Hypothalamus (tissue), 51 donors: ENCODE measurements at places on chromosomes 2 and 18.

- no peak for DNase-seq
These were observed 42.1 kb downstream of the GRHL1 start for GRCh38 chr2:9993488-9994165.

- no peak for DNase-seq
These were observed 54.7 kb downstream of the DTNB start for GRCh38 chr2:25618676-25619075.

- no peak for DNase-seq
These were observed 178.7 kb downstream of the CLIP4 start for GRCh38 chr2:29293830-29294438.

DNA sequence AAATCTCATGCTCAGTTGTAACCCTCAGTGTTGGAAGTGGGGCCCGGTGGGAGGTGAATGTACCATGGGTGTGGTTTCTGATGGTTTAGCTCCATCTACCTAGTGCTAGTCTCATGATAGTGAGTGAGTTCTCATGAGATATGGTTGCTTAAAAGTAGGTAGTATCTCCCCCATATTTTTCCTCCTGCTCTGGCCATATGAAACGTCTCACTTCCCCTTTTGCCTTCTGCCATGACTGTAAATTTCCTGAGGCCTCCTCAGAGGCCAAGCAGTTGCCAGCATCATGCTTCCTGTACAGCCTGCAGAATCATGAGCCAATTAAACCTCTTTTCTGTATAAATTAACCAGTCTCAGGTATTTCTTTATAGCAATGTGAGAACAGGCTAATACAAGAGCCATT is 62.8 kb upstream of the RNF152 start:
- DNase-seq = no peak

- no peak for DNase-seq
These were observed 356.8 kb downstream of the LRRTM1 start for GRCh38 chr2:79947751-79948150.

DNA sequence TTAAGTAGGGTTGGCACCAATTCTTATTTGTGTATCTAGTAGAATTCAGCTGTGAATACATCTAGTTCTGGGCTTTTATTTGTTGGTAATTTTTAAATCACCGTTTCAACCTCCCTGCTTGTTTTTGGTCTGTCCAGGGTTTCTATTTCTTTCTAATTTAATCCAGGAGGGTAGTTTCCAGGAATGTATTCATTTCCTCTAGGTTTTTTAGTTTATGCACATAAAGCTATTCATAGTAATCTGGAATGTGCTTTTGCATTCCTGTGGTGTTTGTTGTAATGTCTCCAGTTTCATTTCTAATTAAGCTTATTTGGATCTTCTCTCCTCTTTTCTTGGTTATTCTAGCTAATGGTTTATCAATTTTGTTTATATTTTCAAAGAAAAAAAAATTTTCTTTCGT is 1361.8 kb upstream of the DDX18 start:
- DNase-seq = no peak

- no peak for DNase-seq
These were observed 37.2 kb downstream of the PLEKHA3 start for GRCh38 chr2:178517496-178517895.

DNA sequence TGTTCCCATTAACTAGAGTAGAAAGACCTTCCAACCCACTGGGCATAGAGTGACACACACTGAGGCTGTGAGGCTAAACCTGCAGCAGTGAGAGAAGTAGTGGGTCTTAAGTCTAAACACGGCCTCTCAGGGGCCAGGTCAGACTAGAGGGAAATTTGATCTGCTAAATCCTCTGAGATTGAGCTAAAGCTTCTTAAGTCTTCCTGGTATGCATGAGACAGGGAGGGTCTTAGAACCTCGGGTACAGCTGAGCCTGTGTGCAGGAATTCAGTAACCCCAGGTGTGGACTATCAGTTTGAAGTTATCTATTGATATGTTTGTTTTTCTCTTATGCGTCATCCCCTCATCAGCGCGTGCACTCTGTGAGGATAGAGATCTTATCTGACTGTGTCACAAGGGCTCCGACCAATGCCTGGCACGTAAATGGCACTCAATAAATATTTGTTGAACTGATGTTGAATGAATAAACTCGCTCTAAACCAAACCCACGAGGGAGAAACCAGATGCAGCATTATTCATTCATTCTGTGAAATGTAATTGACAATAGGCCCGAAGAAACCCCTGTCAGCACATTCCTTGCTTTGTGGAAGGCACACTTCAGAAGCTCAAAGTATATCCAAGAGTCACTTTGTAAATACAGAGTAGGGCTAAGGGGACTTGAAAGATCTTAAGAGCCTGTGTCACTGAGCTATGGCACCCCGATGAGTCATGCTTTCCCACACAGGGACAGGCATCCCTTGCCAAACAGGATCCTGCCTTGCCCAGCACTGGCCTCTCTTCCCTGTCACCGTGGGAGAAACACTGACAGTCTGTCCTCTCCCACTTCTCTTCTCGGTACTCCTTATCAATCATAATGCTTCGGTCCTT is 21.7 kb upstream of the RAB10 start:
- DNase-seq = no peak

DNA sequence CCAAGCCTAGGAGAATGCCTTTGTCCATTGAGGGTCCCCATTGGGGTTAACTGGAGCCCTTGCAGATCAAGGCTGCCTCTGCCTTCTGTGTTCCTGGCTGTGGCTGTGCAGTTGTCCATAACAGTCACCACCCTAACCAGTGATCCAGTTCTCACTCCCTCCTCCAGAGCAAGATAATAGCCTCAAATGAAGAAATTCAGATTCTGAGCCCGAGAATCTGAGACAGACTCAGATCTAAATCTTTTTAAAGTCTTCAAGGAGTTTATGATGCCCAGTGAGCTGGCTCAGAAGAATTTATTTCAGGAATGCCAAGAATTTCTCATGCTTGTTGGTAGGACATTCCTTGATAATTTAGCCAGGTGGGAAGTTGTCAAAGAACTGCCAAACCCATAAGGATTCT is 44.3 kb upstream of the RAB6C start:
- no peak for DNase-seq

DNA sequence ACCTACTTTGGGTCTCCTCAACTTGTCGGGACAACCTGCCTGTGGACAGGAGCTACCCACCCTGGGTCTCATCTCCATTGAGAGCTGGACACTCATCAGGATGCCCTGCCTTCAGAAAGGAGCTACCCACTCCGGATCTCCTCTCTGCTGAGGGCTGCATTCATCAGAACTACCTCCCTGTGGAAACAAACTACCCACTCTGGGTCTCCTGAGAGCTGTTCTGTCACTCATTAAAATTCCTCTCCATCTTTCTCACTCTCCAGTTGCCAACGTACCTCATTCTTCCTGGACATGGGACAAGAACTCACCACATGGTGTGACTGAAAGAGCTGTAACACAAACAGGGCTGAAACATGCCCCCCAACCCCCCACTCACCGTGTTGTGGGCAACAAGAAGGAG is 22.5 kb upstream of the UBE2F start:
- DNase-seq = no peak

GRCh38 chr18:64566456-64566855 is 417.6 kb upstream of the LINC00305 start:
- no peak for DNase-seq

GRCh38 chr2:38260469-38260868 is 116.6 kb downstream of the ATL2 start:
- DNase-seq = no peak

DNA sequence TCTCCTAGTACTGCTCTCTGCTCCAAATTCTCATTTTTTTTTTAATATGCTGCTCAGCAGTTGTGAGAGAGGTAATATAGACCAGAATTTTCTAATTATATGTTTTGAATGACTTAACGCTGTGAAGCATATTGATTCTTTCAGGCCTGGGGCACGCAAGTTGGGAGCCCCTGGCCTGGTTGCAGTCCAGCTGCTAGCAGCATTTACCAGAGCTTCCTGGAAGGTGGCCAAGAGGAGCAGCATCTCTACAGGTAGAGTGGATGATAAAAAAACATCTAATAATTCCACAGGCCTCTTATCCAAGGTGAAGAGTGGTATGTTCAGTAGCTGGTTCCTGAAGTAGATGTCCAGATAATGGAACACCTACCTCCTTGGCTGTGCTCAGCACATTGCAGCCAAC is 7.3 kb upstream of the UGP2 start:
- no peak for DNase-seq

- DNase-seq = no peak
These were observed 1.1 kb upstream of the PPP3R1 start for GRCh38 chr2:68253219-68254068.

GRCh38 chr18:9494778-9495331 is 19.5 kb downstream of the RALBP1 start:
- DNase-seq = no peak

DNA sequence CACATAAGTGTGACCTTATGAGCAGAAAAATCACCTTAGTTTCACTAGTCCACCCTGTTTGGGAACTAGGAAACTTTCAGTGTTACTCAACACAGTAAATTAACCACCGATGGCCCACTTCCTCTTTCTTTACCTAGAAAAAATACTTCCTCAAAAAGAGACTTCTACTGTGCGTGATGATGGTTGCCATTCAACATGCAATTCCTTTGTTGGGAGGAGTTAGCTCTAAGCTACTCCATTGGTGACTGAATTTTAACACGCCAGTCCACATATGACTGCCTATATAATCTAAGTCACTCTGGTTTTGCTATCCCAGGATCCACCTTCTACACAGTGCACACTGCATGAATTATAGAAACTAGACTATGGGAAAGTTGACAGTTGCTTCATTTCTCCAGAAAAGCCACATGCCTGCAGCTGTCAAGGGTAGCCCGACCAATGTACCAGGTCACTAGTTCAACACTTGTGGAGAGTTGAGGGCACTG is 47.8 kb upstream of the REG3G start:
- no peak for DNase-seq

- no peak for DNase-seq
These were observed 13.4 kb downstream of the SERPINB7 start for GRCh38 chr18:63788447-63789096.

GRCh38 chr2:227606476-227606875 is 7.8 kb downstream of the SCYGR2 start:
- no peak for DNase-seq

- no peak for DNase-seq
These were observed 291.2 kb downstream of the RAD51AP2 start for GRCh38 chr2:17226941-17227490.

DNA sequence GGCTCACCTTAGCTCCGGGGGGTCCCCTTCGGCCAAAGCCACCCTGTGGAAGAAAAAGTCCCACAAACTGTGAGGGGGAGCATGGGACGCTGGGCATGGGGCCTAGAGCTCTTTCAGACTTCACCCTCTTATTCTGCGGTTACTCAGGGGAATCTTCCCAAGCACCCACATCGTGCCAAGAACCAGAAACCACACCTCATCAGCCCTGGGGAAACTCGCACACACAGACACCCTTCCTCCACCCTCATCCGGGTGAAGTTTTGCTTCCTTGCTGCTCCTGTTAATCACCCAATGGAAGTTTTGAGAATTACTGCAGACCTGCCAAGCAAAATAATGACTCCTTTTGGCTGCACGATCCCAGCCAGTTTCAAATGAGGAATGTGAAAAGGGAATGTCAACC is 59.1 kb downstream of the COL6A3 start:
- no peak for DNase-seq

GRCh38 chr2:201432038-201432620 is 19.1 kb downstream of the TRAK2 start:
- no peak for DNase-seq

DNA sequence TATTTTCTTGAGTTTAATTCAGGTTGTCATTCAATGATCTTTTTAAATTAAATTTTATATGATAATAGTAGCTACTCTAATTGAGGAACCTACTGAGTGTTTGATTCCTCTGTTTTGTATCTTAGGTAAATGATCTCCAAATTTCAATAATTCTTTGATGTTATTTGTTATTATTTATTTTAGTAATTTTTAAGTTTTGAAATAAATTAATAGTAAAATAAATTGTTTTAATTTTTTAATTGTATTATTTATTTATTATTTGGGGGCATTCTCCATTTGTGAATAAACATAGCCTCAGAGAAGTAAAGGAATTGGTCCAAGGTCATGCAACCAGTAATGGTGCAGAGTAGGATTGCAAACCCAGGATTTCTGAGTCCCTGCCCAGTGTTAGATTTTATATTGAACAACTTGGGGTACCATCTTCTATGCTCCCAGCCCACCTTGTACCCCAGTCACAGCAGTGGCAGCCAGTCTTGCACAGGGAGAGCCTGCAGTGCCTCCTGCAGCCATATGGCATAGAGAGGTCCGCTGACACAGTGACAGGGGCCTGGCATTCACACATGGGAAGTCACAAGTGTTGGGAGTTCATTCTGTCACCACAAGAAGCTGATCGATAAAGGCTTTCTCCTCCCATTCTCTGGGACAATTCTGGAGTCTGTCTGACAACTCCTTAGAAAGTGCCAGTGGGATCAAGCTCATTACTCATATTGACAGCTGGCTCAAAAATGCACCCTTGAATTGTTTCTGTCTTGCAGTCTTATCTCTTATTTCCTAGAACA is 110.0 kb upstream of the ETAA1 start:
- DNase-seq = no peak

- no peak for DNase-seq
These were observed 71.0 kb downstream of the IL1R2 start for GRCh38 chr2:102062802-102063201.

GRCh38 chr2:3249476-3249962 is 128.1 kb downstream of the EIPR1 start:
- no peak for DNase-seq

DNA sequence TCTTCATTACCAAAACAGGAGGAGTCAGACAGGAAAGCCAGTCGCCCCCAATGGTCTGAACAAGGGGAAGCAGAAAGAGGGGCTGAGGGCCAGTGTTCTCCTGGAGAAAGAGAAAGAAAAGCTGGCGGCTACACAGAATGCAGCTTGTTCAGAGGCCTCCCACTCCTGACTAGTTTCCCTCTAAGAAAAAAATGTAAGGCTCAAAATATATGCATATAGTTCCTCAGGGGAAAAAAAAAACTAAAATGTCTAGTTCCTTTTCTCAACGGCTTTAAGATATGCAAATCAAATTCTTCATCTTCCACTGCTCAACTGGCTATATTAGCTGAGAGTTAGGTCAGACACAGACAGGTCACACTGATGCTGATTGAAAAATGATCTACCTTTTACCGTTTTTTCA is 18.6 kb downstream of the MBOAT2 start:
- no peak for DNase-seq
